Stimulated activated CD8-positive, alpha-beta memory T cell treated with anti-CD3 and anti-CD28 coated beads, Interleukin-4, amount 100 ng/mL, for 1 hour (primary cell): ENCODE measurements at places on chromosomes 3 and 15.

- no peak for DNase-seq
These were observed 403.9 kb upstream of the TBL1XR1 start for GRCh38 chr3:177601152-177601551.

DNA sequence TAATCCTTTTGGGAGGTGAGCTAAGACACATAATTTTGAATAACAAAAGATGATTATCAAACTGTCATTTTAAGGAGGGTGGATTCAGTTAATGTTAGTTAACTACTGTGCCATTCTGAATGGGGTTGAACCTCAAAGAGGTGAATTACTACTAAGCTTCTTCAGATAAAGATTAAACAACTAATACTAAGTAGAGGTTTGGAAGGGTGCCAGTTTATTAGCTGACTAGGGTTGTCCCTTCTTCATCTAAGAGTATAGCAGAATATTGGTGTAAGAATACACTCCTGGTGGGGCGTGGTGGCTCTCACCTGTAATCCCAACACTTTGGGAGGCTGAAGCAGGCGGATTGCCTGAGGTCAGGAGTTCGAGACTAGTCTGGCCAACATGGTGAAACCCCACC is 123.1 kb upstream of the LRRFIP2 start:
- no peak for DNase-seq

- no peak for DNase-seq
These were observed 2.4 kb downstream of the ANPEP start for GRCh38 chr15:89812011-89812846.

- no peak for DNase-seq
These were observed 28.1 kb upstream of the ELP6 start for GRCh38 chr3:47541583-47542108.

GRCh38 chr3:168844894-168845482 is 749.3 kb upstream of the GOLIM4 start:
- no peak for DNase-seq

GRCh38 chr3:196688349-196688748 is 23.7 kb downstream of the CEP19 start:
- DNase-seq, result no peak

- no peak for DNase-seq
These were observed 8.0 kb upstream of the PXK start for GRCh38 chr3:58324391-58325390.

GRCh38 chr3:64666171-64666588 is 21.6 kb downstream of the ADAMTS9 start:
- no peak for DNase-seq

GRCh38 chr3:175255698-175256097 is 396.6 kb downstream of the NAALADL2 start:
- no peak for DNase-seq

DNA sequence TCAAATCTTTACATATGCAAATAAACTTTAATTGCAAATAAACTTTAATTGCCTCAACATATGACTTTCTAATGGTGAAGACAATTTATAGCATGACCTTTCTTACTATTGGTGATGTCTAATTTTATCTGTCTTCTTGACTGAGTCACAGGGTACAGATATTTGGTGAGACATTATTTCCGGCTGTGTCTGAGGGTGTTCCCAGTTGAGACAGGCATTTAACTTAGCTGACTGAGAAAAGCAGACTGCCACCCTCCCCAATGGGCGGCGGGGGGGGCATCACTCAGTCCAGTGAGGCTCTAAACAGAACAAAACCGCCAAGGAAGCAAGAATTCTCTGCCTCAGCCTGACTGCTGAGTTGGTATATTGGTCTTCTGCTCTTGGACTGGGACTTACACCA is 160.0 kb downstream of the TBL1XR1 start:
- DNase-seq, result no peak

- DNase-seq, result no peak
These were observed 514.4 kb upstream of the ZNF385D start for GRCh38 chr3:22265403-22265802.

- no peak for DNase-seq
These were observed 263.5 kb upstream of the RASGRP1 start for GRCh38 chr15:38828031-38828532.

GRCh38 chr3:112074006-112074405 is 12.2 kb upstream of the C3orf52 start:
- no peak for DNase-seq

- no peak for DNase-seq
These were observed 135.5 kb upstream of the COL8A1 start for GRCh38 chr3:99502871-99503270.

GRCh38 chr15:51104512-51104911 is 9.8 kb upstream of the TNFAIP8L3 start:
- no peak for DNase-seq

DNA sequence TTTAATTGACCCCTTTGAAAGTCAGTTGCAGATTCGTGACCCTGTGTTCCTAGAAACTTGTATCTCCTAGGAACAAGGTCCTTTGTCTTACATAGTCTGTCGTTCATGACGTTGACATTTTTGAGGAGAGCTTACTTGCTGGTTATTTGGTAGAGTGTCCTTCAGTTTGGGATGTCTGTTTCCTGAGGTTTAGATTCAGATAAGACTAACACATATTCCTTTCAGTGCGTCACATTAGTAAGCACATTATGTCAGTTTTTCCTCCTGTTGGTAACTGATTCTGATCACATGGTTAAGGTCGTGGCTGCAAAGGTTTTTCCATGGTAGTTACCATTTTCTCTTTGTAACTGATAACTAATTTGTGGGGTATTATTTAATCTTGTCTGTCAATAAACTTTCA is 80.8 kb downstream of the PCCB start:
- no peak for DNase-seq

GRCh38 chr3:31880020-31880419 is 101.0 kb downstream of the OSBPL10 start:
- no peak for DNase-seq

GRCh38 chr15:79943820-79944219 is 27.2 kb downstream of the BCL2A1 start:
- no peak for DNase-seq

DNA sequence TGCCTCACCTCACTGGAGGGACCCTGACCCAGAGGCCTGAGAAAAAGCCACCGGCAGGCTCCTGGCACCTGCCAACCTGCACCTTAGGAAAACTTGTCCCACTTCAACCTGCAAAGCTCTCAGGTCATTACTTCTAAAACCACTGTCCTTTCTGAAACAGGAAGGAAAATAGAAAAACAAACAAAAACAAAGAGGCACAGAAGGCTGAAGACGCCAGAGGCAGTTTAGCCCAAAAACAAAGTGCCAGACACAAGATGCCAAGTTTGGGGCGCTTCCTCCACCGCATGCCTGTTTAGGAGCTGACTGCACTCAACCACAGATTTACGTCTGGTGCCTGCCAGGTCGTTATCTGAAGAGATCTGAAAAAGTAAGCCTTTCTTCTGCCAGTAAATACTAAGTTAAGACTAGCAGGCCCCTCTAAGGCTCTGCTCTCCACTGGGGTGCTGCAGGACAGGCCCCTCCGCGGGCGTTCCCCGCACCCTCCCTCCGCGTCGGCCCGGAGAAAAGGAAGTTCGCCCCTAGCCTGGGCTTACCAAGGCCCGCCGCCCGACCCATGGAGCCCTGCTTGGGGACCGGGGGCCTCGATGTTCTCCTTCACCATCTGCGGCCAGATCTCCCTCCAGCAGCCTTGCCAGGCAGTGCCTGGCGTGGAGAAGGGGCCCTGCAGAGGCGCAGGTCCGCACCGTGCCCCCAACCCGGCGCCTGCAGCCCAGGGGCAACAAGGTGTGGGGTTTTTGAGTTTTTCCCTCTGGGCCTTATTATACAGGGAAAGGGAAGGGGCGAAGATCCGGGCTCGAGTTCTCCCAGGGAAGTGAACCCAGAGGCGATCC is 1.3 kb downstream of the GOLGA8A start:
- DNase-seq, result no peak

DNA sequence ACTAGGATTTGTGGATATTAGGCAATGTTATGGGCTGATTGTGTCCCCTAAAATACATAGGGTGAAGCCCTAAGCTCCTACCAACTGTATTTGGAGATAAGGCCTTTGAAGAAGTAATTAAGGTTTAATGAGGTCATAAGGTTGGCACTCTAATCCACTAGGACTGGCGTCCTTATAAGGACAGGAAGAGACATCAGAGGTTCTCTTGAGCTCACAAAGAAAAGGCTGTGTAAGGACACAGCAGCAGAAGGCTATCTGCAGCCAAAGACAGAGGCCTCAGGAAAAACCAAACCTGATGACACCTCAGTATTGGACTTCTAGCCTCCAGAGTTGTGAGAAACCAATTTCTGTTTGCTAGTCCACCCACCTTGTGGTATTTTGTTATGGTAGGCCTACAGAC is 416.7 kb downstream of the ZBTB20 start:
- no peak for DNase-seq

DNA sequence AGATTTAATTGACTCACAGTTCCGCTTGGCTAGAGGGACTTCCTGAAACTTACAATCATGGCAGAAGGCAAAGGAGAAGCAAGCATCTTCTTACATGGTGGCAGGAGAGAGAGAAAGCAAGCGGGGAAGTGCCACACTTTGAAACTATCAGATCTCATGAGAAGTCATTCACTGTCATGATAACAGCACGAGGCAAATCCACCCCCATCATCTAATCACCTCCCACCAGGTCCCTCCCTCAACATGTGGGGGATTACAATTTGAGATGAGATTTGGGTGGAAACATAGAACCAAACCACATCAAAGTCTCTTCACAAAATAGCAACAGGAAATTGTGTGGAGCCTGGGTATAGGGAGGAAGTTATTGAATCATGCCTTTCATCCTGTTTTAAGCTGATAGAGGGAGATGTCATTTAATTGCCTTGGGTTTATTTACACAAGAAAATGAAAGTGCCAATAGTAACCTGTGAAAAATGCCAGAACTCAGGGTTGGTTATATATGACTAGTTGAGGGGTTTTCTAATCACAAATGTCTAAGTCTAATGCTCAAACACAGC is 624.8 kb upstream of the LMCD1 start:
- DNase-seq, result no peak

DNA sequence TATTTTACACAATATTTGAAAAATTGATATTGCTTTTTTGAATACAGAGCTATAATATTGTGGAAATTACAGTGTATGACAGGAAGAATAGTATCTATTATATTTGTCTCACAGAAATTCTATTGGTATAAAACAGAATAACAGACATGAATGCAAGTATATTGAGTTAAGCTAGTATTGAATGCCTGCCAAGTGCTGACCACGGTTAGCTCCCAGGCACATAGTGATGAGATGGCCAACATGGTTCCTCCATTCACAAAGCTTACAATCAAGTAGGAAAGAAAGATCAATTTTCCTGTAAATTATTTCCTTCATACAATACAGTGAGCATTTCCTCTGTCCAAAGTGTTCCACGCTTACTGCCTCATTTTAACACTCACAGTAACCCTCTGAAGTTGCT is 67.6 kb downstream of the TP63 start:
- DNase-seq, result no peak

DNA sequence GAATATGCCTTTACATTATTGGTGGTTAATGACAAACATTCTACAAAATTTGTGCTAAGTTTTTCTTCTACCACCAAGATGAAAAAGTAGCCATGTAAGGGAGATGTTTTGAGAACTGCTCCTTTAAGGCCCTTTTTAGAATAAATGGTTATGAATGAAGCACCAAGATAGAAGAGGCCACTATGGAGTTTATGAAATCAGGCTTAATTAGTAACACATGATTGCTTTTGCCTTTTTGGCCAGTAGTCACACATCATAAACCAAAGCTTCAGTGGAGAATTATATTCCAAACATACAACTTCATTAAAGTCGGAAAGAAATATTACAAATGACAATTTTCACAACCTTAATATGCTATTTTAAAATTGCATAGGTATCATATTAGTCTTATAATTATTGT is 331.7 kb downstream of the RBMS3 start:
- no peak for DNase-seq

DNA sequence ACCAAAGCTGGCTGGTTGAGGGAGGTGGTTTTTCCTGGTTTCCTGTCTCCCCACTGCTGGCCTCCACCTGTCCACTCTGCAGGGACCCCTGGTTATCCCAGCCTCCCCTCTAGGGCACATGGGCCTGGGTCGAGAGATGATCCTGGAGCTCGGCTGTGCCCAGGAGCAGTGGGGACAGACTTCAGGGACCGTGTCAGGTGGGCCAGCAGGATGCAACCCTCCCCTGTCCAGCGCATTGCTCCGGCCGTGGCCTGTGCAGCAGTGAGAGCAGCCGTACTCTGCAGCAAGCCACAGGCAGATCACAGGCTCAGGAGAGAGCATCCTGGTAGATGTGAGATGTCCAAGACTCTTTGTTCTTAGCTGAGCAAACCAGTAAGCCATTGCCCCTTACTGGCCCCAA is 92.5 kb upstream of the RPL32 start:
- DNase-seq, result no peak

DNA sequence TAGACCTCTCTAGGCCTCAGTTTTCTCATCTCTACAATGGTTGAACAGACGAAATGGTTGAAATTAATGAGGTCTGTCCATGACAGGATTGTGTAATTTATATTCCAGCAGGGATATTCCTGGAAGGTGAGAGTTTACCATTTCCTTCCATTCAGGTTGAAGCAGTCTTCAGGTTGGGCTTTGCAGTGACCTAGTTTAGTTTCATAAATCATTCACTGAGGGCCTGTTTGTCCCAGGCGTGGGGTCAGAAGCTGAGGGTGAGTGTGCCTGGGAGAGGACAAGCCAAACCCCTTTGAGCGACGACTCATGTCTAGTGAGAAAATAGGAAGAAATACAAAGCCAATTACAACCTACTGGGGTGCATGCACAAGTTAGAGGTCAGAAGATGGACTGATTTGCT is 57.2 kb upstream of the CACNA2D3 start:
- no peak for DNase-seq

GRCh38 chr3:104396974-104397669 is 969.6 kb upstream of the ALCAM start:
- no peak for DNase-seq

DNA sequence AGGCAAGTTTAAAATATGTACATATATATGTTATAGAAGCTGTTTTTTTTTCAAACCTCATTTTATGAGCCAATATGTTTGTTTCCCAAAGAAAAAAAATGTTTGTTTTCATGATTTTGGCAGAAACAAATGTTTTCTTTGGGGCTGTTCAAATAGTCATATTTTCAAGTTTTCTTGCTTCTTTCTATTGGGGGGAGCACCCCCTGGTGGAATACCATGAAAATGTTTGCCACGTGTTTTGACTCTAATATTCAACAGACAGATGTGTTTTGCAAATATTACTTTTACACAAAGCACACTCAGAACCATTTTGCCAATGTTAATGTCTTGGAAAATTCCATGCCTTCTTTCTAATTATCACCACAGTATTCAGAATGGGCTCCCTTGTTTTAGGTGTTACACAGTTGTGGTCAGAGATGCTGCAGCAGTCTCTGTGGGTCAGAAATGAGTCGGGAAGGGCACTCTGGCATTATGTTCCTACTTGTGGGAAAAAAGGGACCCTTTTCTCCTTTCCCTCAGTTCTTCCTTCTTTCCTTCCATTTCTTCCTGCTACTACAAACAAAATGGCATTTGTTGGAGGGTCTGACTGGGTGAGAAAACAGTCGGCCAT is 817.0 kb downstream of the TUSC7 start:
- DNase-seq, result no peak

DNA sequence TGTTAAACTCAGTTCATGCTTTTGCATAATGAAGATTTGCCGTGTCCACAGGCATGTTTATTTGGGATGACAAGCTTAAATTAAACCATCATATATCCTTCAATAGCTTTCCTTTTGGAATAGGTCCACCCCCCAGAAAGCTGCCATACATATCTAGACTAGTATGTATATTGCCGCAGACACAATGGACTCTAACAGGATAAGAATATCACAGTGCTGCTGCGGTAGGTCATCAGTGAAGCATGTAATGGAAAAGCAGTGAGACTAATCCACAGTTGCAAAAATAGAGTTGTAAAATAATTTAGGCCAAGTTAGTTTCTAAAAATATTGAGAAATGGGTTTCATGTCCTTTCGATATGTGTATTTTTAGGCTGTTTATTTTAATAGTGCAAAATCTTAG is 819.9 kb upstream of the DPPA4 start:
- DNase-seq, result no peak
